ENCODE measurements at places on chromosomes 7 and 10.

GRCh38 chr10:107545717-107546116 is 381.2 kb upstream of the SORCS1 start:
- no peak for DNase-seq

- no peak for DNase-seq
Measured at GRCh38 chr10:61798713-61799112, 102.8 kb upstream of the ARID5B start.

- DNase-seq: no peak
Measured at GRCh38 chr7:4690953-4691856, 9.1 kb downstream of the FOXK1 start.

DNA sequence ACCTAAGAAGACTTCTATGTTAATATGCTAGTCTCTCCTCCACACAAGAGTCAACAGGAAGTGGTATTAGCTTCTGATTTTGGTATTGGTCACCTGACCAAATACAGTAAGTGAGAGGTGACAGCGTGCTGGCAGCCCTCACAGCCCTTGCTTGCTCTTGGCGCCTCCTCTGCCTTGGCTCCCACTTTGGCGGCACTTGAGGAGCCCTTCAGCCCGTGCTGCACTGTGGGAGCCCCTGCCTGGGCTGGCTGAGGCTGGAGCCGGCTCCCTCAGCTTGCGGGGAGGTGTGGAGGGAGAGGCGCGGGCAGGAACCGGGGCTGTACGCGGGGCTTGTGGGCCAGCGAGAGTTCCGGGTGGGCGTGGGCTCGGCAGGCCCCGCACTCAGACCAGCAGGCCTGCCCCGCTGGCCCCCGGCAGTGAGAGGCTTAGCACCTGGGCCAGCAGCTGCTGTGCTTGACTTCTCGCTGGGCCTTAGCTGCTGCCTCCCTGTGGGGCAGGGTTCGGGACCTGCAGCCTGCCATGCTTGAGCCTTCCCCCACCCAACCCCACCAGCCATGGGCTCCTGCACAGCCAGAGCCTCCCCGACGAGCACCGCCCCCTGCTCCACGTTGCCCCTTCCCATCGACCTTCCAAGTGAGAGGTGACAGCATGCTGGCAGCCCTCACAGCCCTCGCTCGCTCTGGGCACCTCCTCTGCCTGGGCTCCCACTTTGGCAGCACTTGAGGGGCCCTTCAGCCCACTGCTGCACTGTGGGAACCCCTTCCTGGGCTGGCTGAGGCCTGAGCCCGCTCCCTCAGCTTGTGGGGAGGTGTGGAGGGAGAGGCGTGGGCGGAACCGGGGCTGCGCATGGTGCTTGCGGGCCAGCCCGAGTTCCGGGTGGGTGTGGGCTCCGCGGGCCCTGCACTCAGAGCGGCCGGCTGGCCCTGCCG is 4.2 kb upstream of the ACSL5 start:
- no peak for DNase-seq

Measured in hematopoietic multipotent progenitor cell (in vitro differentiated cells).